Stromal cell of bone marrow (primary cell): ENCODE measurements at places on chromosomes 4 and X.

DNA sequence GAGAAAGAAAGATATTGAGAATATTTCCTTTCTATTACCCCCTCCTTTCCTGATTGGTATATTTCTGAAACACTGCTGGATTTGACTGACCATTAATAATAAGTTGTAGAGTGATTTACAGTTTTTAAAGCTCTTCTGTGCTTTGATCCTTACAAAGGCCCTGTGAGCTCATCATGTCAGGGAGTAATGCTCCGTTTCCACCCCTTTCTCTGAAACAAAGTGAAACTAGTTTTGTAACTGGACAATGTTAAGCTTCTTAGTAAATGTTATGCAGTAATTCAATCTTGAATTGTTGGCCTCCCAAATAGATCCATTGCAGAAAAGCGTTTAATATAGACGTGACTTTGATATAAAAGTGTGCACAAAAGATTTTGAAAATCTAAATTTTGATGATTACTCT lies 190.1 kb upstream of the GNPDA2 start:
- DNase-seq = peak; percentile 13

GRCh38 chrX:11435568-11435967 lies 142.4 kb downstream of the AMELX start:
- DNase-seq = peak; percentile 78

DNA sequence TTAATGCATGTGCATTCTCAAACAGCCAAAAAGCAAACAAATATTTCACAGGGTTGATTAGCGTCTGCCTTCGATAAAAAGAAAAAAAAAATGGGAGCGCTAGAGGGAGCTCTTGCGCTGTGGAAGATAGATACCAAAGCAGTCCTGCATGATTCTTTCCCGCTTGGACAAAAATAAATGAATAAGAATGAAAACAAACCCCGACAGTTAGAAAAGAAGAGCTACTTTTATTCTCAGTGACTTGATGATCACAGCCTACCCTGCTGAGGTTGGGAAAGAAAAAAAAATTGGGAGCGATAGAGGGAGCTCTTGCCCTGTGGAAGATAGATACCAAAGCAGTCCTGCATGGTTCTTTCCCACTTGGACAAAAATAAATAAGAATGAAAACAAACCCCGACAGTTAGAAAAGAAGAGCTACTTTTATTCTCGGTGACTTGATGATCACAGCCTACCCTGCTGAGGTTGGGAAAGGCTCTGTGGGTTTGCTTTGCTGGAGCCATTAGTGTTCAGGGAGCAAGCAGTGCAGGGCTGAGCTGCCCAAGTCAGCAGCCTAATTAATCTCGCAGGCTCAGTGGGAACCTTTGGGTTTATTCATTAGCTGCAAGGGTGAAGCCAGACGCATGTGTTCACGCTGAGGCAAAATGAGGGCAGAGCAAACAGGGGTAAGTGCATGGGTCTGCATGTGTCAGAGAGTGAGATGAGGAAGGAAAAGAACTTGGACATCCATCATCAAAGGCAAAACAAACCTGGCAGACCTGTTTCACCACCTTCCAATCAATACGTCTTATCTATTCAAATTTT lies 249.3 kb upstream of the PRKX start:
- peak; percentile 1 for DNase-seq

DNA sequence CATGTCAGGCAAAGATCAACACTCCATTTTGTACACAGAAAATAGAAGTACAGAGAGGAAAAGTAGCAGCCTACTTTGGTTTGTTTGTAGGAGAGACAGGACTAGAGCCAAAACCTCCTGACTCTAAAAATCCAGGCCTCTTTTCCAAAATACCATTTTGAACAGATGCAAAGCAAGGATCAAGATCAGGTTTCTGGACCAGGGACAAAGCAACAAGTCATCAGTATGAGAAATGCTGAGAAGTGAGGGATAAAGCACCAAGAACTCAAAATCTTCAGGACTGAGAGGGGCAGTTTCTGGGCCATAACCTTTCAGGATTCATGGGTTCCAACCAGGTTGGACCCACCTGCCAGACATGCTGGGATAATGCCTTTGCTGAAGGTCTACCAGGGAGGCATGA lies 36.6 kb upstream of the MBTPS2 start:
- DNase-seq = peak; percentile 5

GRCh38 chr4:112947616-112948015 lies 101.8 kb upstream of the ANK2 start:
- no peak for DNase-seq

DNA sequence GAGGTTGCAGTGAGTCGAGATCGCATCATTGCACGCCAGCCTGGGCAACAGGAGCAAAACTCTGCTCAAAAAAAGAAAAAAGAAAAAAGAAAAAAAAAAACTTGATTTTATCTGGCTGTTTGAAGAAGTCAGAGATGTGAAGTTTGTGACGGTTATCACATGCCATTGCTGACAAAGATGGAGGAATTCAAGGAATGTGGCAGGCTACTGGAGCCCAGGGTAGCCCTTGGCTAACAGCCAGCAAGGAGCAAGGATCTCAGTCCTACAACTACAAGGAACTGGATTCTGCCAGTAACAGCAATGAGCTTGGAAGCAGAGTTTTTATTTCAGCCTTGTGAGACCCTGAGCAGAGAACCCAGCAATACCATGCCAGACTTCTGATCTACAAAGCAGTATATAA lies 24.3 kb upstream of the TET2 start:
- DNase-seq = no peak

DNA sequence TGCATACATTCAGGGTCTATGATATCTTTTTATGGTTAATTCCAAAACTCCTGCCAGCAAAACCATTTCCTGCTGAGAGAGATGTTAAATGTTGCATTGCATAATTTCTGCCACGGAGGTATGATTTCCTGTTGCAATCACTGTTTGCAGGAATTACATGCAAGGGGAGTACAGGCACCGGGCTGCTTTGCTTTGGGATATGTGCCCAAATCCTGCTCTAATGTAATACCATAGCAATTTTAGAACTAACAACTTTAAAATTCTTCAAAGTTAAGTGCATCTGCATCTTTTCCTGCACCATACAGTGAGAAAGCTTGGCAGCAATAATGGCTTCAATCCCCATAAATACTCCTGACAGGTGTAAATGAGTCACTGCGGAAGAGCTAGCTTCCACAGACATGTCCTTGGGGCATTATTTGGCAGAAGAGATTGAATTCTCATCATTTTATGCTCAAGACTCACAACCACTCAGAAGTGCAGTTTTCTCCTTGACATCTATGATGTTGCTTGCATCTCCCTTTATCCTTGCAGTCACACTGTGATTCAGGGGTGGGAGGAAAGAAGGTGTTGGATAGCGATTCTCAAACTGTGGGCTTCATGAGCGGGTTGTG lies 29.6 kb downstream of the TRIM2 start:
- DNase-seq = peak; percentile 81

DNA sequence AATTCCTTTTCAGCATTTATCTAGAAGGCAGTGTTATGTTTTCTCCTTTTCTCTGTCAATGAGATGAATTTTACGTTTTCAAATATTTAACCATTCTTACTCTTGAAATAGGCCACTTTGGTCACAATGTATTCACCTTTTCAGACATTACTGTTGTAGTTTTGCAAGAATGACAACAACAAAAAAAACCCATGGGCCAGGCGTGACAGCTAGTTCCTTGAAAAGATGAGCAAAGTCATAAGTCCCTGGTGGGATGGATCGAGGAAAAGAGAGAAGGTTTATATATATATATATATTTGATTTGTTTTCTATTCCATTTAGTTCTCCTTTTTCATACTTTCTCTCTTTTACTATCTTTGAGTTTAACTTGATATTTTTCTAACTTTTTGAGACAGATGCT lies 38.1 kb upstream of the ACSL1 start:
- no peak for DNase-seq

- DNase-seq = no peak
Observed at GRCh38 chr4:173314715-173315114, 19.4 kb downstream of the HMGB2 start.

GRCh38 chr4:5280828-5281227 lies 229.5 kb downstream of the STK32B start:
- DNase-seq = no peak

DNA sequence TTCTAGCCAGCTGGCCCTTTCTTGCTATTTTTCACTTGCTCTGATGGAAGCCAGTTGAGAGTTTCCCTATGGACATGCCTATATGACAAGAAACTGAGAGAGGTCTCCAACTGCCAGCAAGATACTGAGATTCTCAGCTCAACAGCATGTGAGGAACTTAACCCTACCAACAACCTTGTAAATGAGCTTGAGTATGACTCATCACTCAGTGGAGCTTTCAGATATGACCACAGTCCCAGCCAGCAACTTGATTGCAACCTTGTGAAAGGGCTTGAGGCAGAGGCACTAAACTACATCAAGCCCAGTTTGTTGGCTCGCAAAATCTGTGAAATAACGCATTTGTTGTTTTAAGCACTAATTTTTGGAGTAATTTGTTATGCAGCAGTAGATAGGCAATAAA lies 175.8 kb downstream of the COMMD8 start:
- peak; percentile 40 for DNase-seq

- no peak for DNase-seq
Observed at GRCh38 chr4:81399306-81400086, 72.2 kb downstream of the RASGEF1B start.

DNA sequence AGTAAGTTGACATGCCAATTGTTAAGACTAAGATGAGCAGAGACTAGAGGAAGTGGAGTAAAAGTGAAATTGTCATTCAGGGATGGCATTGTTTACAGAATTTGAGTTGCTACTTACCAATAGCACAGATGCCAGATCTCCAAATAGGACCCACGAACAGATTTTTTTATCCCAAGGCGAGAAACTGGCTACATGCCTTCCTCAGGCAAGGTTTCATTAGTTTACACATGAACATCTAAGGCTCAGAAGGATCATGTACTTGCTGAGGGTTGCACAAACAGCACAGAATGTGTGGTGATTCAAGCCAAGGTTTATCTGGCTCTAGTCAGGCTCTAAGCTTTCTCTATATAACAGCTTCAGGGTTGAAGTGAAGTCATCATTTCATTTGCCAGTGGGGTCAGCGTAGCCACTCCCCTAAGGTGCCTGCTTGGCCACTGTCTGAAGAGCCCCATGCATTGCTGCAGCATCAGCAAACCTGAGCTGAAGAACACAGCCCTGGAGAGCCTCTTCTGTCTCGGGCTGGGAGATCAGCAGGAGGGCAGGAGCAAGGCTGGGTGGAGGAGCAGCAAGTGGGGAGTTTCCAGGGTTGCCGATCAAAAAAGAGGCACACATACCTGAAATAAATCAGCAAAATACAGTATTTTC lies 193.0 kb upstream of the LCORL start:
- DNase-seq = no peak

DNA sequence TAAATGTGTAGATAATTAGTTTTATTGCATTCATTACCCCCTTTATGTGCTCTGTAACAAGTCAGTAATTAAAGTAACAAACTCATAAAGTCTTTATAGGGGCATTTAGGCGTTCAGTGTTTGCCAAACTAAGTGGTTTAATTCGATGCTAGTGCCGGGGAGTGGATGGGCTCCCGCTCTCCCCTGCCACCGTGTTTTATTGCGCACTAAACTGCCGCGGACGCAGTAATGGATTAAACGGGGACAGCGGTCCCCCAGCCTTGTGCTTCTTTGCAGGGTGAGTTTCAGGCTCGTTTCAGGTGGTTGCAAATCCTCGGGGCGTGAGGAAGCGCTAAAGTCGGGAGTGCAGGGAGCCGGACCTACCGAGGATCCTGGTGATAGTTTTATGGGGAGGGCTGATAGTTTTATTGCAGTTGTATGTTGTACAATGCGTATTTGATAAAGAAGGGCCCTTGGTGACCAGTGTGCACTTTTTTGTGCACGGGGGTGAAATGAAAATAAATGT lies 1.6 kb upstream of the PHOX2B start:
- no peak for DNase-seq

DNA sequence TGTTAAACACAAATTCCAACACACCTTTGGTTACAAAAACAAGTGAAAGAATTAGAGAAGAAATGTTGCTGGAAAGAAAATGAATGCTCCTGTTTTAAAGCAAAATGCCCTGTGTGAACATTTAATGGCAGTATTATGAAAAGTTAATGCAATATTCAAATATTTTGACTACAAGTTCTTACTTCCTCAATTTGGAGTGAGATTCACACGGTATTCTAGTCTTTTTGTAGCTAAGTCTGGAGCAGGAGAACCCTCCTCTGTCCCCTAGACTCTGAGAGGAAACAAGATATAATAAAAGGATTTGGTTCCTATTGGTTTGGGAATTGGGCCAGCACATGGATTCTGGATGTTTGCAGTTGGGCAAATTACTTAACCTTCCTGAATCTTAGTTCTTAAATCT lies 12.7 kb downstream of the MAD2L1 start:
- no peak for DNase-seq

DNA sequence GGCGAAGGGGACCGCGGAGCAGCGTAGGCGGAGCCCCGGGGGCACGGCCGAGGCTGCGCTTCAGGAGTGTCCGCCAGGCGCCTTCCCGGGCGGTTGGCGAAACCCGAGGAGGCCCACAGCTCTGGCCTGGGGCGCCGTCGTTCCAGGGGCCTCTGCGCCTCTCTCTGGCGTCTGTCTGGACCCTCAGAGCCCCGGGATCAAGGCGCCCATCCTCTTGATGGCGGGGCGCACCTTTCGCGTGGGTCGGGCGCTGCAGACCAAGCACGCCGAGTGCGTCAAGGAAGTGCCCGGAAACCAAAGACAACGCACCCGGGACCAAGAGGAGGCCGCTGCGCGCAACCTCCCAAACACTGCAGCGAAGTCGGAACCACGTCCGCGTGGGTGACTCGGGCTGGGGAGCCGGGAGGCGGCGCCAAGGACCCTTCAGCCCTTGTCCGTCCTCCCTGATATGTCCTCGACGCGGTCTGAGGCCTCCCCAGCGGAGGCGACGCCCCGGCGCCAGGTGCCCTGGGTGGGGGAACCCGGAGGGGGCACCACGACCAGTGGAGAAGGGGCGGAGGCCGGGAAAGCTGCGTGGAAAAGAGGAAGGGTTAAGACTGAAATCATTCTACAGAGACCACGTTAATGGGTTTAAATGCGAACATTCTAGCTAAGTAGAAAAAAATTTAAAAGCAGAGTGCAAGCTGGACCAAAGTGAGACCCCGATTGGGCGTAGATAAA lies 9.9 kb downstream of the HMX1 start:
- no peak for DNase-seq

GRCh38 chr4:169397762-169398161 lies 127.0 kb upstream of the SH3RF1 start:
- DNase-seq = no peak

- no peak for DNase-seq
Observed at GRCh38 chrX:154353172-154353843, 21.1 kb downstream of the FLNA start.

- DNase-seq = no peak
Observed at GRCh38 chrX:133307094-133307493, 88.9 kb upstream of the TFDP3 start.

GRCh38 chrX:27619975-27620374 lies 29.8 kb downstream of the DCAF8L2 start:
- DNase-seq = peak; percentile 1

GRCh38 chr4:55561889-55562288 lies 15.2 kb upstream of the CLOCK start:
- no peak for DNase-seq

GRCh38 chr4:7620086-7620813 lies 185.5 kb upstream of the PSAPL1 start:
- no peak for DNase-seq

DNA sequence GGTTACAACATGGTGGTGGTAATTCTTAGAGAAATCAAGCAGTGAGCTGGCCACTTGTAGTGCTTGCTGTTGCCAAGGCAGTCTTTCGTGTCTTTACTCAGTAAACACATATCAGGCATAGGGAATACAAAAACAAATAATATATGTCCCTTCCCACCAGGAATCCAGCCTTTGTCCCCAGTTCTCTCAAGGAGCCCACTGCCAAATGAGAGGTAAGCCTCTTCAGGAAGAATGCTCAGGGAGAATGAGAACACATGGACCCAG lies 421 bp upstream of the PLAC1 start:
- DNase-seq = no peak

GRCh38 chr4:52870225-52870624 lies 8.1 kb downstream of the RASL11B start:
- no peak for DNase-seq
